Activated CD4-positive, alpha-beta T cell treated with anti-CD3 and anti-CD28 coated beads, Interleukin-2, amount 10 ng/mL, durations not matched to agents 7 days and 5 days (primary cell): ENCODE measurements at places on chromosomes 5 and 9. TPM values are rescaled to one million over a fixed set of nuclear protein-coding genes. Genes with fewer than 3 reads are reported as not detected.

The CDH18 gene
- total RNA-seq, result not detected

GRCh38 chr9:92324889-92325268 lies 271 bp downstream of the NOL8 start:
- peaks cover 24% of the 10 kb centered on the region for H3K36me3 ChIP-seq
- peak overlapping the region; percentile 99 for H3K27ac ChIP-seq
- H3K4me1 ChIP-seq, result peaks cover 45% of the 10 kb centered on the region
- peak overlapping the region; percentile 99 for H3K4me3 ChIP-seq

DNA sequence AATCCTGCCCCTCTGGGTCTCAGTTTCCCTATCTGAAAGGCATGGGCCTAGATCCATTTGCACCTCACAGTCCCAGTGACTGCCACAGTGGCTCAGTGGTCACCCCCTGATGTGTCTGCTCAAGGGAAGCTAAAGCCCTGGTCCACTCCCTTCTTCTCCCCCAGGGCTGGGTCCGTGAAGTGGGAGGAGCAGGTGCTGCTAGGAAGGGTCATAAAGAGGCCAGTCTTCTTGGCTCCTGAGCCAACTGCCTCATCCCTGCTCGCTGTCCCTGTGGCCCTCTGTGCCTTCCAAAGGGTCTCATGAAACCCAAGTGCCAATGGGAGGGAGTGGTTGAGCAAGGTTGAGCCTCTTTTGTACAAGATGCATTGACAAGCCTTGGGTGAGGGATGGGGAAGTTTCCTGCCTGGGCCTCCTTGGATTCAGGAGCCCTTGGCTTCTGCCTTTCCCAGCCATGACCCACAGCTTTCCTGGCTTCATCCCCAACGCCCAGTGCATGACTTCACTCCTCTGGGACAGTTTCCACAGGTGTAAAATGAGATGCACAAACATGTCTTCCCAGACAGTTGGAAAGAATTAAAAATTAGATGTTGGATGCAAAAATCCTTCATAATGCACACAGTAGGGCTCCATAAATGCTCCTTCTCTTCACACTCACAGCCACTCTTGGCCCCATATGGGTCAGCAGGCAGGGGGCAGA lies 1.6 kb upstream of the SLC6A7 start:
- H3K27ac ChIP-seq, result peak overlapping the region; percentile 25
- H3K27me3 ChIP-seq, result peaks cover 39% of the 10 kb centered on the region
- H3K4me3 ChIP-seq, result no peak overlapping the region
- no peaks in the 10 kb centered on the region for H3K4me1 ChIP-seq
- H3K36me3 ChIP-seq, result no peaks in the 10 kb centered on the region
- no peak for DNase-seq

DNA sequence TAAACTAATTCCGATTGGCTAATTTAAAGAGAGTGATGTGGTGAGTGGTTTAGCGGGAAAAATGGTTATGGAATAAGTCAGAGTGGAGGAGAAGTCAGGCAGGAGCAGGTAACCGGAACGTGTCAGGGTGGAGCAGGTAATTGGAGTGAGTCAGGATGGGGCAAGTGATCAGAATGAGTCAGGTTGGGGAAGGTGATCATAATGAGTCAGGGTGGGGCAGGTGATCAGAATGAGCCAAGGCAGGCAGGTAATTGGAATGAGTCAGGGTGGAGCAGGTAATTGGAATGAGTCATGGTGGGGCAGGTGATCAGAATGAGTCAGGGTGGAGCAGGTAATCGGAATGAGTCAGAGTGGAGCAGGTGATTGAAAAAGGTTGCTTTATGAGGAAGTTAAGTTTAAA lies 101.4 kb downstream of the TMEM167A start:
- no peaks in the 10 kb centered on the region for H3K27me3 ChIP-seq
- peaks cover 2% of the 10 kb centered on the region for H3K36me3 ChIP-seq
- no peak for DNase-seq
- no peak overlapping the region for H3K27ac ChIP-seq
- no peaks in the 10 kb centered on the region for H3K4me1 ChIP-seq

- no peak for DNase-seq
- no peak overlapping the region for H3K27ac ChIP-seq
- H3K36me3 ChIP-seq, result no peaks in the 10 kb centered on the region
- H3K27me3 ChIP-seq, result no peaks in the 10 kb centered on the region
Observed at GRCh38 chr9:138048184-138048583, 170.6 kb downstream of the CACNA1B start.

- H3K36me3 ChIP-seq, result no peaks in the 10 kb centered on the region
- peaks cover 16% of the 10 kb centered on the region for H3K4me1 ChIP-seq
- DNase-seq, result no peak
- H3K27me3 ChIP-seq, result no peaks in the 10 kb centered on the region
Observed at GRCh38 chr9:127700140-127700539, 6.6 kb upstream of the CFAP157 start.

DNA sequence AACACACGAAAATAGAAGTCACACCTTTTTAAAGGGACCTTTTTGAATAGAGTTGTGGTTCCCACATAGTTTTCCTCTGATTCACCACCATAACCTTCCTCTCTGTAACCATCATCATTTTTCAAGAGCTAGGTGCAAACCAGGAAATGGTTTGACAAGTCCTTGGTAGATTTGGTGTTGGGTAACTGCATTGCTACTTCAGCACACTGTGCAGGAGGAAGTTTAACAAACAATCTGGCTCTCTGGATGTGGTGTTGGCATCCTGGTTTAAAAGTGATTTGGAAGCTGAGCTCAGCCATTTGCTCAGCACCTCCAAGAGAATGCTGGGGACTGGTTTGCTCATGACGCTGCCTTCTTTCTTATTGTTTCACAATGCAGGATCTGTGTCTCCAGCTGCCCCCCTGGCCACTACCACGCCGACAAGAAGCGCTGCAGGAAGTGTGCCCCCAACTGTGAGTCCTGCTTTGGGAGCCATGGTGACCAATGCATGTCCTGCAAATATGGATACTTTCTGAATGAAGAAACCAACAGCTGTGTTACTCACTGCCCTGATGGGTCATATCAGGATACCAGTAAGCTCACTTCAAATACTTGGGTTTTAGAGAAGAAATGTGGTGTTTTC lies 213.1 kb downstream of the RFK start:
- H3K27me3 ChIP-seq, result no peaks in the 10 kb centered on the region
- no peak for DNase-seq
- no peak overlapping the region for H3K4me3 ChIP-seq
- H3K4me1 ChIP-seq, result peaks cover 20% of the 10 kb centered on the region

The RUSC2 gene
- total RNA-seq, result 3.6 TPM

DNA sequence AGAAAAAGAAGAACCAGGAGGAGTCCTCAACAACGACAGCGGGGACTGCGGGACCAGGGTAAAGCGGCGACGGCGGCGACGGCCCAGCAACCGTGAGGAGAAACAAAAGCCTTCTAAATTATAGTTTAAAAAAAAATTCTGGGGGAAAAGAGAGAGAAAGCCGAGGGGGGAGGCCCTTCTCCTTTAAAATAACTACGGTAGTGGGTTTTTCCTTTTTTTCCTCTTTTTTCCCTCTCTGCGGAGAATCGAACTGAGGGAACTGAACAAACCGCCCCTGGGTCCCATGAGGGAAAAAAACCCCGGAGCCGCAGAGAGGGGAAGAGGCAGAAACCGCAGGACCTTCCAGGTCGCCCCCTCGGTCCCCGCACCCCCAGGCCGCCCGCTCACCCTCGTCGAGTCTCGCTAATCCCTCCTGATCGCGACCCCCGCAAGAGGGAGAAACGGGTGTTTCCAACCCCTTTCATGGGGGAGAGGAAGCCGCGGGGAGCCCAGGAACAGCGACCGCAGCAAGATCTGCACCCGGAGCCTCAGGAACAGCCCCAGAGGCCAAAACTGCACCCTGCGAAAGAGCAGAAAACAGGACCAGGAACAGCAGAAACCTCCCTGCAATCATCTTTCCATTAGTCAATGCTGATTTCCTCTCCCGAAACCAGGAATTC lies 453 bp downstream of the CPEB4 start:
- H3K4me3 ChIP-seq, result peak overlapping the region; percentile 97
- H3K36me3 ChIP-seq, result peaks cover 29% of the 10 kb centered on the region
- peak; percentile 14 for DNase-seq
- peak overlapping the region; percentile 98 for H3K27ac ChIP-seq

GRCh38 chr9:94826644-94827410 lies 100.3 kb downstream of the AOPEP start:
- peaks cover 9% of the 10 kb centered on the region for H3K36me3 ChIP-seq
- no peak overlapping the region for H3K27ac ChIP-seq
- peaks cover 2% of the 10 kb centered on the region for H3K4me1 ChIP-seq
